CD4-positive, alpha-beta memory T cell (primary cell): ENCODE measurements at places on chromosomes 4 and X. TPM values are rescaled to one million over a fixed set of nuclear protein-coding genes. Genes with fewer than 3 reads are reported as not detected.

The FRG2 gene
- not detected for total RNA-seq

The RPA4 gene
- 0.50 TPM for total RNA-seq

The GABRG1 gene
- not detected for total RNA-seq

The DDX53 gene
- total RNA-seq = not detected

The CT45A10 gene
- not detected for total RNA-seq

The MGARP gene
- 0.23 TPM for total RNA-seq

The TRIM61 gene
- 1.4 TPM for total RNA-seq

The NAA11 gene
- total RNA-seq = not detected
